ENCODE measurements at places on chromosomes 6 and 20.

GRCh38 chr6:96570053-96570452 is 7.1 kb downstream of the FHL5 start:
- no peak for DNase-seq

GRCh38 chr6:166575205-166575604 is 11.3 kb downstream of the RAMACL start:
- DNase-seq = no peak

GRCh38 chr6:27593200-27593818 is 120.4 kb upstream of the ZNF184 start:
- no peak for DNase-seq

GRCh38 chr6:136070815-136071214 is 179.3 kb downstream of the MTFR2 start:
- DNase-seq = no peak

GRCh38 chr6:92790381-92790780 is 629.0 kb downstream of the EPHA7 start:
- DNase-seq = no peak

DNA sequence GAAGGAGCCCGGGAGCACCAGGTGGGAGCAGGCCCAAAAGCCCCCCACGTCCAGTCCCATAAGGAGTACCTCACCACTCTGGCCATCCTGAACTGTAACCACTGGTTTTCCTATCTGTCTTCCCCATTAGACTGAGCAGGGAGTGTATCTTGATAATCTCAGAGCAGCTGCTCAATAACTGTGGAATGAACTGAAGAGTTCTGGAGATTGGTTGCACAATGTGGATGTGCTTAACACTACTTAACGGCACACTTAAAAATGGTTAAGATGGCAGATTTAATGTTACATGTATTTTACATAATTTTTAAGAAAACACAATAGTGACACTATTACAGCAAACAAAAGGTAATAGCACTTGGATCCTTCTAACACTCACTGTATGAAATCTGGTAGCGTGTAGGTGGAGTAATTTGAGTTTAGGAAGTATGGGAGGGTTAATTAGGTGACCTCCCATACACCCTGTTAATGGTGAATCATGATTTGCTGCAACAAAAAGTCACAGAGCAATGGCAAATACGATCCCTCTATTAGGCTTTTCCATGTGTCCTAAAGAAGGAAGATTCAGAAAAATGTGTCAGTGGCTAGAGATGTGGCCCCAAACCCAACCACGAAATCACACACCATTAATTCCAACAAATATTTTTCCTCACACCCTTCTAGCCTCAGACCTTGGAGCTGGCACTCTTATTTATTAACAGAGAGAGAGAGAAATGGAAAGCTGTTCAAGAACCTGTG is 18.4 kb downstream of the TRAM2 start:
- DNase-seq = no peak

DNA sequence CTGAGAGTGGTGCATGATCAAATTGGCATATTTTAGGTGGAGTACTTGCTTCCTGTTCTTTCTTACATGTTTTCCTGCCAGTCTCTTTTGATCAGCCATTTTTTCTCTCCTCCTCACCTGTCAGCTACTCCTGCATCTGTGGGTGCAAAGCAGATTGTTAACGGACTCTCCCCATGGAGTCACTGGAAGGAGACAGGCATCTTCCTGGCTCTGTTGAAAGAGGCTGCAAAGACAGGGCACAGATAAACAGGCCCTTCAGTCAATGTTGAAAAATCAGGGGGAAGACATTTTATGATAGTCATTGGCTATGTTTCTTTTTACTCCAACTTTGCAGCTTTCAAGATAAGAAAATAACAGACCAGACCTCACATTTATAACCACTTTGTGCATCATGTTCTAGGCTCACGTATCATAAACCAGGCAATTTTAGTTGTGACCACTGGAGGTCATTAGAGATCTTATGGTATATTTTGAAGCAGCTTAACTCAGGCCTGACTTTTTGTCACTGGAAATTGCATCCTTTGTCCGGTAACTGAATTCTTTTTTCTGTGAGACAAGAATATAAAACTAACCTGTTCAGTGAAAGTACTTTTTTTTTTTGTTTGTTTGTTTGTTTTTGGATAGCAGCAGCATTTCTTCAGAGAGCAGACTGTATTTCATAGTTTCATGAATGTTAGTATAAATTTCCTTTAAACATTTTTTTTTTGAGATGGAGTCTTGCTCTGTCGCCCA is 20.1 kb downstream of the ECT2L start:
- no peak for DNase-seq

GRCh38 chr6:103273048-103273447 is 1586.7 kb downstream of the HACE1 start:
- DNase-seq = no peak

DNA sequence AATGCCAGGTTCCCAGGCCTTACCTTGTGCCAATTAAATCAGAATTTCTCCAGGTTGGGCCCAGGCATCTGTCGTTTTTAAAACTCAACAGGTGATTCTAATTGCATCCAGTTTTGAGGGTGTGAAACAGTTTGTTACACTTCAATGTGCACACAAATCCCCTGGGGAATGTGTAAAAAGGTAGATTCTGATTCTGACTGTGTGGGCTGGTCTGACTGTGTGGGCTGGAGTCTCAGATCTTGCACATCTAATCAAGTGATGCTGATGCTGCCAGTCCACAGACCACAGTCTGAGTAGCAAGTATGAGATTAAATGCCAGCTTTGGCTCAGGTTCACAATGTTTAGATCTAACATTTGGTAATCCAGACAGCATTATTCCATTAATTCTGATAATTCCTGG is 12.5 kb upstream of the ETV7 start:
- no peak for DNase-seq

GRCh38 chr6:40347571-40348011 is 239.6 kb downstream of the LRFN2 start:
- no peak for DNase-seq

GRCh38 chr6:104789770-104790190 is 69.9 kb downstream of the HACE1 start:
- DNase-seq = no peak

GRCh38 chr6:81739230-81740195 is 13.0 kb downstream of the TENT5A start:
- no peak for DNase-seq

GRCh38 chr6:25692472-25692871 is 40.5 kb downstream of the SCGN start:
- no peak for DNase-seq

DNA sequence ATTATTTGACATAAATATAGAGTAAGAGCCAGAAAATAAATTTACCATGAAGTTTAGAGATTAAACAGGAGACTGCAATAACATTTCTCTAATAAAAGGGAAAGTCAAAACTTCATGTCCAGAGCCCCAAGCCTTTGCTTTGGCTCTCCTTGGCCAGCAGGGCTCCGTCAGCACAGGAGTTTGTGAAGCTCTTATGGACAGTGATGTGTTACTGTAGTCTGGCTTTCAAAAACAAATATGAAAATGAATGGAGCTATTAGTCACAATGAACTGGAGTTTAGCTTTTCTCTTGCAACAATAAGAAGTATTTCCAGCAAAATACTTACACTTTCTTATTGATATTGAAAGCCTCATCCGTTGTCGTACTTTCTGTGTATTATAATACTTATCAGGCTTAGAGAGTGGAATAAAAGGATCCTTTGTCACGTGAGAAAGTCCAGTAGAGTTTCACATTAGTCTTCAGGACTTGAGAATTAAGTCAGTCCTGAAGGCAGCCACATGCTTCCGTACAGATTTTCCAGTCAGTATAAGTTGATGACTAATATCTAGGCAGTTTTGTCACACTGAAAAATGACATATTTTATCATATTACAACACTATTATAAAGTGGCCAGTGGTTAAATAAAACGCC is 117.0 kb upstream of the PRL start:
- DNase-seq = no peak

DNA sequence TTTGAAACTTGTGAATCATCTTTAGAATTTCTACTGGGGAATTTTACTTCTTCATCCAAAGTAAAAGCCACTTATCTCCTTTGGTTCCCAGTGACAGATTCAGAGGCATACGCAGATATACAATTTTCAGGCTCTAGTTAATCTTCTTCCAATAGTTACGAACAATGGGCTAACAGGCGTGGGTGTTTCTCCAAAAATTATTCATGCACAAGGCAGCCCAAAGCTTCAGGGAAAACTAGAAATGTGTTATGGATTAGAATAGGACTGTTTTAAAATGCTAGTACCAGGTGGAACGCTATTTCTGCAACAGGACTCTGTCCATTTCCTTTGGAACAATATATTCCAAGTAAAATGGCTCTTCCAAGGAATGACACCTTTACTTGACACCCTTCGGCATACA is 102.2 kb downstream of the ZNF217 start:
- DNase-seq = no peak

- no peak for DNase-seq
Observed at GRCh38 chr6:47146431-47147174, 104.5 kb upstream of the ADGRF1 start.

GRCh38 chr6:83558975-83559374 is 46.6 kb downstream of the PRSS35 start:
- DNase-seq = no peak

GRCh38 chr6:157909282-157909664 is 72.4 kb upstream of the SYNJ2 start:
- no peak for DNase-seq

- no peak for DNase-seq
Observed at GRCh38 chr6:5766260-5766659, 240.5 kb downstream of the NRN1 start.

- DNase-seq = no peak
Observed at GRCh38 chr6:127188744-127189143, 70.3 kb downstream of the RSPO3 start.

- DNase-seq = no peak
Observed at GRCh38 chr6:97473979-97474378, 191.0 kb upstream of the MMS22L start.

DNA sequence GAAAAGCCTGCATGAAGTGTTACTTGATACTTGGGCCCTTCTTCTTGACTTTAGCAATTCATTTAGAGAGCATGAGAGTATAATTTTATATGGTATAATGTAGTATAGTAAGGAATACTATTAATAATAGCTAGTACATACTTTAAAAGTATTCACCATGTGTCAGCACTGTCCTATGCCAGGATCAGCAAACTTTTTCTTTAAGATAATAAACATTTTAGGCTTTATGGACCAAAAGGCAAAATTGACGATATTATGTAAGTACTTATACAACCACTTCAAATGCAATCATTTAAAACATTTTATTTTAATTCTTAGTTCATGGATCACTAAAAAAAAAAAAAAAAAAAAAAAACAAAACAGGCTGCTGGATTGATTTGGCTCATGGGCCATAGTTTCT is 163.9 kb downstream of the IBTK start:
- DNase-seq = no peak

DNA sequence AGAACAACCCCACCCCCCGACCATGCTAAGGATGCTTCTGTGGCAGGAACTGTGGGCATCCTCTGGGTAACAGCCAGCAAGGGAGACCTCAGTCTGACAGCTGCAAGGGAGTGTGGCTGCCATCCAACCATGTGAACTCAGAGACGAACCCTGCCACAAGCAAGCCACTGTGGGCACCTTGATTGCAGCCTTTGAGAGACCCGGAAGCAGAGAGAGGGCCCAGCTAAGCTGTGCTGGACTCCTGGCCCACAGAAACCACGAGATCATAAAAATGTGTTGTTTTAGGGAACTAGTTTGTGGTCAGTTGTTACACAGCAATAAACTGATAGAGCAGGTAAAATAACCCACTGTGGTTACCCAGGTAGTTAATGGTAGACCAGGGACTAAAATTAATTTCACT is 414.6 kb downstream of the CDH26 start:
- DNase-seq = no peak

DNA sequence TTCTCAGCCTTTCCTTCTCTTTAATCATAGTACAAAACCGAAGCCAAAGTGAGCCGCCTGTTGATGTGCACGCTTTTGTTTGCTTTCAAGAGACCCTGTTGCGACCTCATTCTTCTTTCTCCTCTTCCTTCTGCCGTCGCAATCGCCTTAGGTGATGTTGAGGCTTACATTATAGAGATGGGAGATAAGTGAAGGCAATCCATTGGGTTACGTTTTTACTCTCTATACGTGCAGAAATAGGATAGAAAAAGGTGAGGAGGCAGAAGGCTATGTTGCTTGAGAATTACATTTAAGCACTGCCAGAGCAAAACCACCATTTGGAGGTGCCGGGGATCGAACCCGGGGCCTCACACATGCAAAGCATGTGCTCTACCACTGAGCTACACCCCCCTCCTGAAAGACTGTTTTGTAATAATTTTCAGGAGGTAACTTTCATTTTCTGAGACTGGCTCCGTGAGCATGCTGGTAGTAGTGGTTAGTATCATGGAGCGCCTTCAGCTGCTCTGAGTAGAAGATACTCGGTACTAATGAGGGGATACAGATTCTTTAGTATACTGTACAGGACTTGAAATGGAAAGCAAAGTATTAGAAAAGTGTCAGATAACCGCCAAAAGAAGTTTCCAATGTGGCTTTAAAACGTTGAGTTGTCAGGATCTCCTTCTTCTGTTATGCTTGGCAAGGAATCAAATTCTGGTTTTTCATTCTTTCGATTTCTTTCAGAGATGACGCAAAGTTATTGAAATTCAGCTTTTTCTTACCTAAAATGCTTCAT is 165.6 kb downstream of the TRIM27 start:
- no peak for DNase-seq

DNA sequence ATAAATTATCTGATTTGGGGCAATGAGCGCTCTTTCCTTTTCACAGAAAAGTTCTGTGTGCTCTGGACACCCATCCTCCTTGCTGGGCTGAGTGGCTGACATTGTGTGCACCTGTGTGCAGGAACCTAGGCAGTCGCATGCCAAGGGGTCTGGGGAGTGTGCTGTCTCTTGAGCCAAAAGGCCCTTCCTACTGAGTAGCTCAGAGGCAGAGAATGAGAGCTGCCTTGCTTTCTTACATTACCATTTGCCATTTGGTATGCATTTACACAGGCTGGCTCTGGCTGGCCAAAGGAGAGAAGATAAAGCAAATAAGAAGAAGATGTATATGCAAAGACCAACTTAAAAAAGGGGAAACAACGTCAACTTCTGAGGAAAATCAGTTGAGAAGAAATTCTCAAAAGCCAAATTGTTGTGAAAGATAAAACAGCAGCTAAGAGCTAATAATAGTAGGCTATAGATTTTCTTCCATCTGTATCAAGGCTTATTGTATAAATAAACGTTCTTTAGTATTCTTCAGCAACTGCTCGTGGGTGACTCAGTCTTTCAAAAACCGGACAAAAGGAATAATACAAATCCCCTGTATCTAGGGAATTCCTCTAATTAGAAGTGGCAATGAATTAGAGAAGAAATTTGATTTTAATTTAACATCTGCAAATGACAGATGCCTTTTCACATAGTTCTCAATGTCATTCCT is 121.9 kb downstream of the INSM1 start:
- DNase-seq = no peak

DNA sequence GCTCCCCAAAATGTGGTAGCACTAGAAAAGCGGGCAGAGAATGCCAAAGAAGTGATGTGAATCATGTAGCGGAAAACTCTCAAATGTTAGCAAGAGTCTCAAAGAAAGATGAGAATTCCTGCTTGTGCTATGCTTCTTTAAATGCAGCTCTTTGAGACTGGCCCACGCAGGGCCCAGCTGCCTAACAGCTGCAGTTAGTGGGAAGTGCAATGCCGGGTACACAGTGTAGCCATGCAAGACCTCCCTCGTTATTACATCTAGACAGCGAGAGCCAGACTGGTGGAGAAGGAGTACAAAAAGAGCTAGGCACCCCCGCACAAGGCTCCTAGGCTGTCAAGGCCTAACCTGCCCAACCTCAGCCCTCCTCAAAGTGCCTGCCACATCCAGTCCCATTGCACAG is 201.7 kb upstream of the PRDM1 start:
- no peak for DNase-seq
